ENCODE measurements at places on chromosomes 2 and 18. TPM values are rescaled to one million over a fixed set of nuclear protein-coding genes. Genes with fewer than 3 reads are reported as not detected.
A peak's percentile ranks its signal among the peaks of the same experiment; 100 is the strongest.

The CDCA7 gene
- 2.5 TPM for total RNA-seq

The DSG1 gene
- total RNA-seq, result not detected

The PLEKHA3 gene
- 12.9 TPM for total RNA-seq

The SPATA3 gene
- not detected for total RNA-seq

The ANKRD29 gene
- 0.43 TPM for total RNA-seq

The CRYGA gene
- not detected for total RNA-seq

The TMX3 gene
- 14.8 TPM for total RNA-seq

The REG1B gene
- total RNA-seq, result 34,839 TPM

The ABCB11 gene
- total RNA-seq, result 0.03 TPM

The GPAT2 gene
- 1.8 TPM for total RNA-seq

The XDH gene
- 0.51 TPM for total RNA-seq

The SLC23A3 gene
- total RNA-seq, result 2.4 TPM

The RGPD8 gene
- total RNA-seq, result 3.5 TPM

GRCh38 chr2:239662413-239663120 is 261.7 kb upstream of the HDAC4 start:
- H3K36me3 ChIP-seq, result no peaks in the 10 kb centered on the region
- DNase-seq, result no peak
- H3K4me1 ChIP-seq, result no peaks in the 10 kb centered on the region
- H3K27me3 ChIP-seq, result peaks cover 3% of the 10 kb centered on the region

GRCh38 chr2:70898363-70899240 is 37.1 kb upstream of the ATP6V1B1 start:
- DNase-seq, result peak; percentile 22
- no peaks in the 10 kb centered on the region for H3K4me1 ChIP-seq
- no peak overlapping the region for H3K27ac ChIP-seq
- no peak overlapping the region for H3K4me3 ChIP-seq

DNA sequence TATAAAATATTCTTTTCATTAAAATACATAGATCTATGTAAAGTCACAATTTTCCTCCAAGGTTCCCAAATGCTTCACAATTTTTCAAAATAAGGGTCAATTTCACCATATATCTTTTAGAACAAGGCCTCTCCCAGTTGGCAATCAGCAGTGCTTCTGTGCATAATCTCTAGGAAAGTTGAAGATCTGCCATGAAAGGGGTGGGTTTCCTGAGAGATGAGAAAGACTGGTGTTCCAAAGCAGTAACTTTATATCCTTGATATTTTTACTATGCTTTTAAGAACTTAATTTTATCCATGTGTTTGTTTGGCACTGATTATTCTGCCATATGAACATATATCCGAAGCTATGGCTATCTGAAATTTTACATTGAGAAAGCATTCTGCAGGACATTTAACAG is 199.4 kb upstream of the CYP26B1 start:
- no peak for DNase-seq
- H3K36me3 ChIP-seq, result no peaks in the 10 kb centered on the region
- H3K4me1 ChIP-seq, result no peaks in the 10 kb centered on the region
- H3K27me3 ChIP-seq, result no peaks in the 10 kb centered on the region
- no peak overlapping the region for H3K4me3 ChIP-seq

DNA sequence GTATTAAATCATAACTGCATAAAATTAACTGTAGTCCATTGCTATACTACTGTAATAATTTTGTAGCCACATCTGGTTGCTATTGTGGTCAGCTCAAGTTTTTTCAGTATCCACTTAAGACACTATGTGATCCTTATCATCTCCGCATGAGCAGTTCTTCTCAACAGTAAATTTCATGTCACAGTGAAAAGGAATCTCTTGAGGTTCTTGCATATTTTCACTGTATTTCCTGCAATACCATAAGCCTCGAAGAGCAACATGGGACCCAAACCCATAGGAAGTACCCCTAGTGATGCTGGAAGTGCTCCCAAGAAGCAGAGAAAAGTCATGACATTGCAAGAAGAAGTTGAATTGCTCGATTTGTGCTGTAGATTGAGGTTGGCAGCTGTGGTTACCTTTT is 86.7 kb downstream of the LDLRAD4 start:
- no peak overlapping the region for H3K27ac ChIP-seq
- peaks cover 6% of the 10 kb centered on the region for H3K4me1 ChIP-seq
- DNase-seq, result no peak
- H3K36me3 ChIP-seq, result no peaks in the 10 kb centered on the region

GRCh38 chr2:193843675-193844074 is 1648.9 kb upstream of the TMEFF2 start:
- H3K27me3 ChIP-seq, result no peaks in the 10 kb centered on the region
- no peaks in the 10 kb centered on the region for H3K4me1 ChIP-seq
- H3K4me3 ChIP-seq, result no peak overlapping the region
- no peak for DNase-seq
- no peaks in the 10 kb centered on the region for H3K36me3 ChIP-seq

DNA sequence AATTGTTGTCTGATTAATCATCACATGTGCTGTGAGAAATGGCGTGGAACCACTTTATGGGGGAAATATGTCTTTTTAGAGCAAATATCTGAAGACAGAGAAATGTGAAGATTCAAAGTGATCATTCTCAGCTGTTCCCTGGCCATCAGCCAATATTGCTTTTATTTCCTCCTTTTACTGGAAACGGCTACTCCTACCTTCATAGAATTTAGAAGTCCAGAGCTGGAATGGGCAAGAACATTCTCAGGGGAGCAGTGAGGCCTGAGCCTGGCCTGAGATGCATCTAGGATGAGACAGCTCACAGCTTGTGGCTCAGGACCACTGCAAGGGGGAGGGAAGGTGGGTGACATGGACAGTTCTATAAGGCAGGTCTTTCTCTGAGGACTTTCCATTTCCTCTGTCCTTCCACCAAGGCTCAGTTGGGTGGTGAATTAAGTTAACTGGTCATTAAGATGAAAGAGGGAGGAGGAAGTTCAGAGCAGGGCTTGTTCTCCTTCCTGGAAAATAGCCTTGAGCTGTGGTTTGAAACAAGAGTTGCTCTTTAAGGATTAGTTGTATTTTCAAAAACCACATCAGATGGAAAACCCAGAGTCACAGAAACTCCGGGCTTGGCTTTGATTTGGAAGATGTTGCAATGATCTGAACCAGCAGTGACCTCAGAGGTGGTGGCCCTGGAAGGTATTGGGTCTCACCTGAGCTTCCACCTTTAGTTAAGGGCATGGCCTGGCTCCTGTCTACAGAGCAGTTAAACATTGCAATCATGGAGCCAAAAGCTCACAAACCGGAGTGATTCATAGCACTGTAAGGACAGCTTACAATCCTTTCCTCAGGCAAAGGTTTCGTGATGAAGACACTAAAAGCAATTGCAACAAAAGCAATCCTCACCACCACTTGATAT is 144.3 kb downstream of the VAPA start:
- DNase-seq, result no peak
- H3K27me3 ChIP-seq, result no peaks in the 10 kb centered on the region
- H3K4me3 ChIP-seq, result no peak overlapping the region
- H3K4me1 ChIP-seq, result peaks cover 11% of the 10 kb centered on the region

DNA sequence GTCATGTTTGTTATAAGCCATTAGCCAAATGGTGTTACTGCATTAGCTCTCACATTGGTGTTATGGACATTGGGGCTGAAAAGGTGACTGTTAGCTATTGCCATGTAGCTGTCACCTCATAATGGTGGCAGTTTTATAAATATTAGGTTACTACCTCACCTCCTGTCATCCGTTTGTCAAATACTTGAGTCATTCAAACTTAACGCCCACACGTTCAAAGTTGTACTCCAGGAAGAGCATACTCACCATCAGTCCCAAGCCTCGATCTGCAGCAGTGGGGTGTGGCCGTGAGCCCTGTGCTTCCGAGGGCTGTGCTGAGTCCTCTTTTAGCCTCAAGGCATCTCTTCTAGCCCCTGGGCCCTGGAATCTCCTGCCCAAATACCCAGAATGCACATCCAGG is 87.3 kb downstream of the PDK1 start:
- no peaks in the 10 kb centered on the region for H3K4me1 ChIP-seq
- no peaks in the 10 kb centered on the region for H3K36me3 ChIP-seq
- no peaks in the 10 kb centered on the region for H3K27me3 ChIP-seq
- H3K27ac ChIP-seq, result no peak overlapping the region

DNA sequence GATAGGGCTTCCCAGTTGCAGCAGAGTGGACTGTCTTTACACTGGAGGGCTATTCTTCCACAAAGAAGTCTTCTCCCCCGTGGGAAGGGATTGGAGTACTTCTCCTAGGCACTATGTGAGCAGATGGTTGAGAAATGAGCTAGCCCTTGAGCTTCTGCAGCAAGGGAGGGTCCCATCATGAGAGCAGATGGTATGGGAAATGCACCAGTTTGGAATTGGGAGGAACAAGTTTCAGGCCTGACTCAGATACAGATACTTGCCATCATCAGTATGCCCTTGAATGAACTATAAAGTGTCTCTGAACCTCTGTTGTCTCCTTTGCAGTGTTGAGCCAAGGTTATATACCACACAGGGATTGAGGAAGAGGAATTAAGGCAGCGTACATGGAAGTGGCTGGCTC is 757.4 kb downstream of the RNF144A start:
- no peak overlapping the region for H3K27ac ChIP-seq
- no peak for DNase-seq

- H3K36me3 ChIP-seq, result no peaks in the 10 kb centered on the region
- H3K4me1 ChIP-seq, result peaks cover 2% of the 10 kb centered on the region
- no peak overlapping the region for H3K27ac ChIP-seq
- DNase-seq, result no peak
- H3K27me3 ChIP-seq, result no peaks in the 10 kb centered on the region
These were observed 27.1 kb downstream of the RALB start for GRCh38 chr2:120279708-120280107.

DNA sequence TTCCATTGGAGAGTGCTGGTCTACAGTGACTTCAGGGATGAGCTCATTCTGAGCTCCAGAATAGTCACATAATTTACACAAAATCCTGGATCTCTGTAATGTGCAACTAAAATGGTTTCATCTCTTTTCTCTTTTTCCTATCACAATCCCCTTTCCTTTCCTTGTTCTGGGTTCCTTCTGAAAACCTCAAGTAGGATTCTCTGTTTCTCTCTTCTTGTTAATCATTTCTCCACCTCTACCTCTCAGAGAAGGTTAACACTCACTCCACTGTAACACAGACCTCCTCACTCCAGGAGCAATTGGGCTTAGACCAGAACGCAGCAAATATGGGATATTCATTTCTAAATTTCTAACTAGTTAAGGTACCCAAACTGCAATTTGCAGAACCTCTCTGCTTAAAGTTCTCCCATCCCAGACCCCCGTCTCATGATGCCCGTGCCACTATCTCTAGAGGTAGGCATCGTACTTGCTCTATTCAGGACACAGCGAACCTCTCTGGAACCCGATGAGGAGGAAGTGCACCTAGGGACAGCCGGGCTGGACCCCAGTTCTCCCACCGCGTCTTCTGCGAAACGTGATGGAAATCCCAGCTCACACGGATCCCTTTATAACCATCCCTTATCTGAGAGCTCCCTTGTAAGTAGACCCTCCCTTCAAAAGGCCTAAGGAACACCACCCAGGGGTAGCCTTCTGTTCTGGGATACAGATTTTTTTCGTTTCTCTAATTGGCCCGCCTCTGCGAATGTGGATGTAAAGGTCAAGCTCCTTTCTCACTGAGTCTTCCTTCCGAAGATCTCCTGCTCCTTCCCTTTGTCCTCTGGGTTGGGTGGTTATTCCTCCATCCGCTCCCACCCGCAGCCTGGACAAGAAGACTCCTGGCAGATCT is 1.3 kb downstream of the FOXI3 start:
- no peaks in the 10 kb centered on the region for H3K4me1 ChIP-seq
- peaks cover 25% of the 10 kb centered on the region for H3K27me3 ChIP-seq
- no peak overlapping the region for H3K27ac ChIP-seq
- H3K4me3 ChIP-seq, result no peak overlapping the region

GRCh38 chr2:130834931-130835765 is 1.6 kb upstream of the ARHGEF4 start:
- H3K4me1 ChIP-seq, result no peaks in the 10 kb centered on the region
- H3K27me3 ChIP-seq, result no peaks in the 10 kb centered on the region
- no peak for DNase-seq
- H3K4me3 ChIP-seq, result no peak overlapping the region

- DNase-seq, result no peak
- no peaks in the 10 kb centered on the region for H3K36me3 ChIP-seq
- no peaks in the 10 kb centered on the region for H3K27me3 ChIP-seq
These were observed 2.1 kb downstream of the ATAD2B start for GRCh38 chr2:23924589-23925359.

- H3K4me1 ChIP-seq, result no peaks in the 10 kb centered on the region
- no peak overlapping the region for H3K27ac ChIP-seq
- no peak overlapping the region for H3K4me3 ChIP-seq
- no peaks in the 10 kb centered on the region for H3K36me3 ChIP-seq
- DNase-seq, result no peak
These were observed 66.5 kb downstream of the CAB39 start for GRCh38 chr2:230779126-230779525.

GRCh38 chr2:157227592-157227991 is 29.9 kb upstream of the GALNT5 start:
- H3K27me3 ChIP-seq, result no peaks in the 10 kb centered on the region
- H3K27ac ChIP-seq, result no peak overlapping the region
- H3K36me3 ChIP-seq, result no peaks in the 10 kb centered on the region
- no peaks in the 10 kb centered on the region for H3K4me1 ChIP-seq

DNA sequence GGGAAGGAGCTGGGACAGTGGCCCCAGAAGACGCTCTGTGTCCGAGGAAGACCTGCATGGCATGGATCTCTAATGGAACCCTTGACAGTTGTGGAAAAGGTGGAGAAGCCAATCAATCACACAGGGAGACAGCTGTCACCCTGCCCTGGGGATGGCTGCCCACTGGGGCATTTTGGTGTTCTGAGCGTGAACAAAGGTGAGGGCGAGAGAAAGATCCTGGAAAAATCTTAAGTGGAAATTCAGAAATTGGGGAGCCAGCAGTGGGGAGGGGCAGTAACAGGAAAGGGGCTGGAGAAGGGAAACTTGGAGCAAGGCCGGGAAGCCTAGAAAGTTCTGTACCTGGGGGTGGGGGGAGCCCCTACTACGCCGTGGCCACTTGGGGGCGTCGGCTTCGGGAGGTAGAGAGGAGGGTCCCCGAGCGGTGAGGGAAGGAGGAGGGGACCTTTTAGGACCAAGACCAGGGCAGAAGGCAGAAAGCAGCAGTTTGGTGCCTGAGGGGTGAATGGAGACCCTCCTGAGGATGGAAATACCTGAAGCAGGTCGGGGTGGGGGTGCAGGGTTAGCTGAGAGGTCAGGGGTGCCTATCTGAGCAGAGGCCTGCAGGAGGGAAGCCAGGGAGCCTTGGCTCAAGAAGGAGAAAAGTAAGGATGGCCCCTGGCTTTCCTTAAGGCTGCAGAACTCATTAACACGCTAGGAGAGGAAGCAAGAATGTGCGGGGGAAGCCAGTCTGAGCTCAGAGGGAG is 30.0 kb downstream of the NGEF start:
- no peak overlapping the region for H3K27ac ChIP-seq
- no peaks in the 10 kb centered on the region for H3K36me3 ChIP-seq
- DNase-seq, result no peak
- H3K4me3 ChIP-seq, result no peak overlapping the region
- no peaks in the 10 kb centered on the region for H3K4me1 ChIP-seq

DNA sequence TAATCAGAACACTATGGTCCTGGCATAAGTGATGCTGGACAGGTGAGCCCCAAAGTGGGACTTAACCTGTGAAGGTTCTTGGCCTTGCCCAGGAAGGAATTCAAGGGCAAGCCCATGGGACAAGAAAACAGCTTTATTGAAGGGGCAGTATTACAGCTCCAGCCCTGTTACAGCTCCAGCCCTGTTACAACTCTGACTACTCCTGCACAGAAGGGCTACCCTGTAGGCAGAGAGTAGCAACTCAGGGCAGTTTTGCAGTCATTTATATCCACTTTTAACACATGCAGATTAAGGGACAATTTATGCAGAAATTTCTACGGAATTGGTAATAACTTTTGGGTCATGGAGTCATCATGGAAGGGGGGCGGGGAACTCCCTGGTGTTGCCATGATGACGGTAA is 15.7 kb downstream of the IL37 start:
- H3K4me1 ChIP-seq, result no peaks in the 10 kb centered on the region
- H3K36me3 ChIP-seq, result no peaks in the 10 kb centered on the region
- no peak overlapping the region for H3K27ac ChIP-seq
- no peak overlapping the region for H3K4me3 ChIP-seq
- DNase-seq, result no peak

Data from pancreas (tissue), 10 donors.